ENCODE measurements at places on chromosomes 1 and 21.

- H3K36me3 ChIP-seq: no peaks in the 10 kb centered on the region
- no peak overlapping the region for H3K4me3 ChIP-seq
- H3K27me3 ChIP-seq: no peaks in the 10 kb centered on the region
- no peaks in the 10 kb centered on the region for H3K4me1 ChIP-seq
- no peak overlapping the region for H3K27ac ChIP-seq
Measured at GRCh38 chr21:35896060-35896459, 164.3 kb downstream of the SETD4 start.

GRCh38 chr1:60196026-60196425, 122.5 kb upstream of the C1orf87 start:
- no peak overlapping the region for H3K4me3 ChIP-seq
- H3K36me3 ChIP-seq: no peaks in the 10 kb centered on the region
- no peak overlapping the region for H3K27ac ChIP-seq
- no peaks in the 10 kb centered on the region for H3K27me3 ChIP-seq

- no peak overlapping the region for H3K4me3 ChIP-seq
- H3K27ac ChIP-seq: no peak overlapping the region
- no peak for DNase-seq
- no peaks in the 10 kb centered on the region for H3K27me3 ChIP-seq
- no peaks in the 10 kb centered on the region for H3K36me3 ChIP-seq
- H3K4me1 ChIP-seq: no peaks in the 10 kb centered on the region
Measured at GRCh38 chr1:20150326-20150705, 11.2 kb downstream of the PLA2G2F start.

DNA sequence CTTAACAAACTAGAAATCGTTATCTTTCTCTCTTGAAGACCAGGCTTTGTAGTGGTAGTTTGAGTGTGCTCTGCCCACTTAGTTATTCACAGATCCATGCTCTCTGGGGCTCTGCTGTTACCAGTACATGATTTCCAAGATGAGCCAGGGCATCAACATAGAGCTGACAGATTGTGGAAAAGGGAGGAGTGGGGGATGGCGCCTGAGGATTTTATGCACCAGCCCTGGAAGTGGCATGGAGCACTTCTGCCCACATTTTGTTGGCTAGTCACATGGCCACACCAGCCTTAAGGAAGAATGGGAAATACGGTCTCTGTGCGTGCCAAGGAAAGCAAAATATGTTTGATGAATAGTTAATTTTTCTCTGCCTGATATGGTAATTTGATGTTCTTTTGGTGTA, 18.2 kb downstream of the TSNAX start:
- no peak for DNase-seq
- peaks cover 8% of the 10 kb centered on the region for H3K36me3 ChIP-seq
- no peaks in the 10 kb centered on the region for H3K27me3 ChIP-seq
- no peak overlapping the region for H3K4me3 ChIP-seq
- no peak overlapping the region for H3K27ac ChIP-seq

GRCh38 chr1:95832370-95832769, 598.4 kb downstream of the RWDD3 start:
- no peak overlapping the region for H3K27ac ChIP-seq
- H3K36me3 ChIP-seq: no peaks in the 10 kb centered on the region
- no peak overlapping the region for H3K4me3 ChIP-seq
- no peak for DNase-seq
- no peaks in the 10 kb centered on the region for H3K4me1 ChIP-seq

DNA sequence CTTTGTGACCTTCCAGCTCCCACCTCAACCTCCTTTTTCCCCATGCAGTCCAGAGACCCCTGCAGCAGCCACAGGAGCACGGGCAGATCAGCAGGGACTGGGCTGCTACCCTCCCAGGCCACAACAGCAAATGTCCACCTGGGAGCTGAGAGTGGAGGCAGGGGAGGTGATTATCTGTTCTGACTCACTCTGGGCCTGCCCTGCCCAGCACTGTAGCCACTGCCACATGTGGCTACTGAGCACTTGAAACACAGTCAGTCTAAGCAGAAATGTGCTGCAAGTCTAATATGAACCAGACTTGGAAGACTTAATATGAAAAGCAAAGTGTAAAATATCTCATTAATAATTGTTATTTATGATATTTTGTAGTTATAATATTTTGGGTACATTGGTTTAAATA, 148.9 kb upstream of the VANGL1 start:
- H3K27ac ChIP-seq: no peak overlapping the region
- H3K27me3 ChIP-seq: no peaks in the 10 kb centered on the region
- no peak overlapping the region for H3K4me3 ChIP-seq
- no peak for DNase-seq
- H3K4me1 ChIP-seq: no peaks in the 10 kb centered on the region

- DNase-seq: no peak
- peak overlapping the region; percentile 55 for H3K27ac ChIP-seq
- H3K4me1 ChIP-seq: peaks cover 25% of the 10 kb centered on the region
- H3K4me3 ChIP-seq: peak overlapping the region; percentile 90
- H3K36me3 ChIP-seq: peaks cover 22% of the 10 kb centered on the region
- no peaks in the 10 kb centered on the region for H3K27me3 ChIP-seq
Measured at GRCh38 chr1:212413902-212414327, 771 bp downstream of the PACC1 start.

DNA sequence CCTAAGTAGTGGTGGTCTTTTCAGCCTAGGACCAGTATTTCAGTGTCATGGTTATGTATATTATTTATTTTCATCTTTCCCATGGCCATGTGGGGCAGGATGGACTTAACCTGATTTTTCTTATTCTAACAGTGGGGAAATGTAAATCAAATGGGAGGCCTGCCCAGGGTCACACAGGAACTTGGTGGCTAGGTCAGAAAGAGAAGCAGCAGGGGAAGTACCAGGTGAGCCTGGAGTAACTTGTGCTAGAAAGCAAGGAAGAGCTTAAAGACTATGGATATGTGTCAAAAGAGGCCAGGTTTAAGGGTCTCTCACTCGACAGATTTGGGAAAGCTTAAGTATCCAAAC, 936 bp downstream of the ZFP69B start:
- DNase-seq: no peak
- H3K4me1 ChIP-seq: peaks cover 20% of the 10 kb centered on the region
- no peak overlapping the region for H3K27ac ChIP-seq
- H3K4me3 ChIP-seq: no peak overlapping the region
- H3K27me3 ChIP-seq: no peaks in the 10 kb centered on the region
- no peaks in the 10 kb centered on the region for H3K36me3 ChIP-seq

DNA sequence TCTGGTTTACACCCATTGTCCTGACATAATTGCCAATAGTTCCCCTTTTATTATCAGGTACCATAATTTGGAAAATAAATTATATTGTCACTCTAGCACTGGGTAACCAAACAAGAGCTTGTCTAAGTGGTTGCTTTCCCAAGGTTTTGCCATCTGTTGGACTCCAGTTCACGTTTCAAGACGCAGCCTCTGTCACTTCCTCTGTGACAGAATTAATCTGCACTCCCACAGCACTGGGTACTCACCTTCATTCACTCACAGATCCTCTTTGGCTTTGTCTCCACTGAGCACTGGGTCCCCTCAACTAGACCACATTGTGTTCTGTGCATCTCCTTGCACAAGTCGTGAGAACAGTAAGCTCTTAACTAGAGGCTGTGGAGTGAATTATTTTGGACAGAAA, 123.6 kb upstream of the JUN start:
- no peaks in the 10 kb centered on the region for H3K27me3 ChIP-seq
- DNase-seq: no peak
- H3K27ac ChIP-seq: no peak overlapping the region
- no peak overlapping the region for H3K4me3 ChIP-seq
- H3K4me1 ChIP-seq: peaks cover 11% of the 10 kb centered on the region

- H3K27ac ChIP-seq: no peak overlapping the region
- no peak for DNase-seq
- H3K4me3 ChIP-seq: peak overlapping the region; percentile 26
- H3K27me3 ChIP-seq: no peaks in the 10 kb centered on the region
- peaks cover 4% of the 10 kb centered on the region for H3K36me3 ChIP-seq
- peaks cover 53% of the 10 kb centered on the region for H3K4me1 ChIP-seq
Measured at GRCh38 chr1:186308264-186309060, 66.6 kb downstream of the TPR start.

- DNase-seq: no peak
- H3K36me3 ChIP-seq: no peaks in the 10 kb centered on the region
- H3K4me1 ChIP-seq: no peaks in the 10 kb centered on the region
- no peak overlapping the region for H3K27ac ChIP-seq
- no peak overlapping the region for H3K4me3 ChIP-seq
Measured at GRCh38 chr1:29924017-29924431, 687.7 kb downstream of the PTPRU start.

DNA sequence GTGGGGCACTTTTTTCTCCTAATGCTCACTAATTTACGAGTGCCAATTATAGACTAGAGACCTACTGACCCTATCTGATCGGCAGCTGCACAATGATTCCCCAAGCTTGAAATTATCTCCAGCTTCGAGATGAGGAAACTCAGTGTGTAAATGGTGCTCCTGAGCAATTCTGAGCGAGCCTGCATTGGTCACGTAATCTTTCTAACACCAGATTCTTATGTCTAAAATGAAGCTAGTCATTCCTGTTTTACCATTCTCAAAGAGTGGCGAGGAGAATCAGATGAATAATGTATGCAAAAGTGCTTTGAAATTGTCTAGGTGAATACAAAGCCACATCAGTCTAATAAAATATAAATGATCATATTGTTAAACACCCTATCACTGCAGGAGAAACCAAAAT, 318.1 kb upstream of the FAM78B start:
- no peak overlapping the region for H3K4me3 ChIP-seq
- no peak for DNase-seq
- H3K36me3 ChIP-seq: no peaks in the 10 kb centered on the region
- no peaks in the 10 kb centered on the region for H3K27me3 ChIP-seq
- H3K27ac ChIP-seq: no peak overlapping the region

DNA sequence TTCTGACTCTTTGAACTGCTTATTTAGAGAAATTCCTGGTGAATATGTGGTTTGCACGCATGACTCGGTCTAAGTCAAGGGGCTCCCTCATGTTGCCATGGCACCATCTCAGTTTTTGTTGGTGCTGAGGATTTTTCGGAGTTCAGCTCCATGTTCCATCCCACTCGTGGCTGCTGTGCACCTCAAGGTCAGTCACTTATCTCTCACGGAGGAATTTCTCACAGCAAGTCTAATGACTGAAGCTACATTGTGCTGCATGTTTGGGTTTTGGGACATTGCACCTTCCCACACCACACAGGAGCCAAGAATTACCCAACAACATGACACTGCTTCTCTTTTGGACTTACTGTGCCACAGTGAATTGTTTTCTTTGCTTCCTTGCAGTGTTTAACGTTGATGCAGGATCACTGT, 269.9 kb downstream of the NCAM2 start:
- no peaks in the 10 kb centered on the region for H3K4me1 ChIP-seq
- no peak overlapping the region for H3K4me3 ChIP-seq
- DNase-seq: no peak
- H3K27ac ChIP-seq: no peak overlapping the region

DNA sequence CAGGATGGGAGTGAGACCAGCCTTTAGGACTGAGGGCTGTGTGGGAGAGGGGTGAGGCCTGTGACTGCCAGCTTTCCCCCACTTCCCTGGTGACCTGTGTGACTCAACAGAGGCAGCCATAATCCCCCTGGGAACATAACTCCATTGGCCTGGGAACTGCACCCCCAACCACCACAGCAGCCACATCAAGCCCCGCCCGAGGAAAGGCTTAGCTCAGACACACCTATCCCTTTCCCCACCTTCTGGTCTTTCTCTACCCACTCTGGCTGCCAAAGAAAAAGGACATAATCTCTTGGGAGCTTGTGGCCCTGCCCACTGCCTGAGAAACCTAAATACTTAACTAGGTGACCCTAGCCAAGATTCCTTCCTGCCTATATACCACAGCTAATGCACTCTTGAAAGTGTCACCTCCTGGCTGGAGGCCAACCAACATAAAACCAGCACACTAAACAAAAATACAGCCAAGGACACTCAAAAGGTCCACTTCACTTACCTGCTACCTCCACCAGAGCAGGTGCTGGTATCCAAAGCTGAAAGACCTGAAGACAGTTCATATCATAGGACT, 406.6 kb upstream of the CAMK1G start:
- H3K4me3 ChIP-seq: no peak overlapping the region
- no peaks in the 10 kb centered on the region for H3K27me3 ChIP-seq
- H3K4me1 ChIP-seq: no peaks in the 10 kb centered on the region
- DNase-seq: no peak
- no peak overlapping the region for H3K27ac ChIP-seq

All from CD8-positive, alpha-beta memory T cell (primary cell).